ENCODE measurements at places on chromosomes 3 and 15.
A peak's percentile ranks its signal among the peaks of the same experiment; 100 is the strongest.

GRCh38 chr3:123126653-123127052 is 59.8 kb downstream of the PDIA5 start:
- no peak for DNase-seq

DNA sequence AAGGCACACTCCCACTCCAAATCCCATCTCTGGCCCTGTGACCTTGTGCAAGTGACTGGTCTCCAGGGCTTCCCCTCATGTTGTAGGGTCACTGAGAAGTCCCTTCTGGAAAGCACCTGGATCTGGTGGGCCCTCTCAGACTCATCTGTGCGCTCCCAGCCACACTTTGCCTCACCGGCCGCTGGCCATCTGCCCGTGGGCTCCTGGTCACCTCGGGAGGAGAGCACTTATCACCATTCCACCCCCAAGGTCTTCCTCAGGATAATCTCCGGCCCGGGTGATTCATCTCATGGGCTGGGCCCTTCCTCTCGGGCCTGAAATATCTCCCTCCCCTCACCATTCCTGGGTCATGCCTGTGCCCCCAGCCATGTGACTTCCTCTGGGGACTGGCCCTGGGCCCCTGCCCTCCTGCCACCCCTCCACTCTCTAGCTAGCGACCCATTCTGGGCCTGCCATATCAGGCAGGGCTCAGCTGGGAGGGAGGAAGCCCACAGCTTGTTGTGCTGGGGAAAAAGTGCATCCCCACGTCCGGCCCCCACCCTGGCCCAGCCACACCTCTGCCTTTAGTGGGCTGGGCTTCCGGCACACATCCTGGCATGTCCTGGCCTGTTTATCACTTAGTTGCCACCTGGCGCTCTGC is 10.6 kb upstream of the WNT7A start:
- no peak for DNase-seq

DNA sequence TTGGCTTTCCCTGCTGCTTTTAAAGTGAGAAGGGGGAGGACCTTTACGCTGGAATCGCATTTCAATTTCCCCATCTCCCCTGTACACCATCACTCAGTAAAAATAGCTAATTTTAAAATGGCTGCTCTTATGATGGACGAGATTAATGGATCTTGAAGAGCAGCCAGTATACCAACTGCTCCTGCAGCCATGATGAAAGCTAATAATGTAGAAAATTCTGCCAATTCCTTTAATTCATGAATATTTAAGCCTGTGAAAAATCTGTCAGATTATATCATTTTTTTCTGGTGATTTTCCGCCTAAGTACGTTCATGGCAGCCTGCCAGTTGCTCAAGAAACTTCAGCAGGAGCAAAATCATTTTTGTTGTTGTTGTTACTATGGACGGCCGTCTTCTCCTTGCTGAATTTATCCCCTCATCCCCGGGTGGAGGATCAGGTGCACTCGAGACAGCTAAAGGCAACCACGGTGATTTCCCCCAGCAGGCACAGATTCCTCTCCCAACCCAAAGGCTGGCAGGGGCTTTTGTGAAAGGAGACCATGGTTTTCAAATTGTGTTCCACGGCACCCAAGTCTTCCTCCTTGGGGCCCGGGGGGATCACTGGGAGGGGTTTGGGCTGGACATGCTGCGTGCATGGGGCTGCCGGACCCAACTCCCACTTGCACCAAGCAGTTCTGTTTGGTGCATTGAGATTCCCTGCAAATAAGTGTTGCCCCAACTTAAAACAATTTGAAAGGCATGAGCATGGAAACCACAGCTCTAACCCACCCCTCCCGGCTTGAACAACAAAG is 289.6 kb downstream of the UACA start:
- no peak for DNase-seq

DNA sequence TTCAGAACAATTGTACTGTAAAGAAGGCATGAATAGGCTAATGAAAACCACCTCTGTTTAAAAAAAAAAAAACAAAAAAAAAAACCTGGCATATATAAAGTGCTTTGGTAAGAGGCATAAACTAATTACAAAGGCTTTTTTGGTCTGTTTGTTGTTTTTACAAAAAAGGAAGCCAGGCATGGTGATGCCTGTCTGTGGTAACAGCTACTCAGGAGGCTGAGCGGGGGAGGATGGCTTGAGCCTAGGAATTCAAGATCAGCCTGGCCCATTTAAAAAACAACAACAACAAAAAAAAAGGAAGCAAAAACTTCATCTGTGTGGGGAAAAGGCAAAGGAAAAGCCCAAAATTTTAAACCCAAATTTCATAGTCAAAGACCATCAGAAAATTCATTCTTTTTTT is 47.0 kb downstream of the OSBPL10 start:
- no peak for DNase-seq

DNA sequence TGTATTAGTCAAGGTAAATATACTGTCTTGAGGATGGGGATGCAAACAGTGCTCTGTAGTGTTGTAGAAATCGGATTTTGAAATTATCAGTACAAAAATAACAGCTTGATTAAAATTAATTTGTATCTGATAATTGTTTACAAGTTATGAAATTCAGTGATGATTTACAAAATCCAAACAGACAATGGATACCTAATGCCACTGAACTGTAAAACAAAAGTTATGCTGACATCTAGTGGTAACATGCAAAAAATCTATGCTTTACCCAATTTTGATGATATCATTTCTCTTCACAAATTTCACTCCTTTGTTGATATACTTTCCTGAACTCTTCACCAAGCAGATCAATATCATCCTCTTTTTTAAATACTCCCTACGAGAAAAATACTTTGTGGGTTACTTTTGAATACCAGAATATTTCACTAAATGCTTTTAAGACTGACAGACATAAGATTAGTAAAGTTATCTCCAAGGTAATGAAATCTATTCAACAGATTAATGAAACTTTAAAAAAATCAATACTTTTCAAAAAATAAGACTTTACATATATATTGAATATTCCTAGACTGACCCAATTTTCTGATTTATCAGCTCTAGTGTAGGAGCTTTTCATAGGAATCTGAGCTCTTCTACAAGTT is 36.0 kb downstream of the MNS1 start:
- DNase-seq = no peak

DNA sequence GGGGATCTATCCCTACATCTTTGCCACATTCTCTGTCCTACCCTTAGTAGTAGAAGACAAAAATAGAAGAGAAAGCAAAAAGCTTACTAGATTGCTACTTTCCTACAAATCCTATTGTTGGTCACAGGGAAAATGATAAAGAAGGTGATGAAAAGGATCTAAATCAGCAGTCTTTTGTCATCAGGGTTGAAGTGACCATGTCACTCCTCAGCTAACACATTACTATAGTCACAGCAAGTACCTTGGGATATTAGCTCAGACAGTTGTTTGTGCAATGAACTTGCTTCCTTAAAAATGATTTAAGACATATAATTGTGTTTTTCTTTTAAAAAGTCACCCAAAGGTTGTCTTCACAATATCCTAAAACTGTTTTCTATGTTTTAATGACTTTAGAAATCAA is 6.3 kb downstream of the ST3GAL6 start:
- no peak for DNase-seq

DNA sequence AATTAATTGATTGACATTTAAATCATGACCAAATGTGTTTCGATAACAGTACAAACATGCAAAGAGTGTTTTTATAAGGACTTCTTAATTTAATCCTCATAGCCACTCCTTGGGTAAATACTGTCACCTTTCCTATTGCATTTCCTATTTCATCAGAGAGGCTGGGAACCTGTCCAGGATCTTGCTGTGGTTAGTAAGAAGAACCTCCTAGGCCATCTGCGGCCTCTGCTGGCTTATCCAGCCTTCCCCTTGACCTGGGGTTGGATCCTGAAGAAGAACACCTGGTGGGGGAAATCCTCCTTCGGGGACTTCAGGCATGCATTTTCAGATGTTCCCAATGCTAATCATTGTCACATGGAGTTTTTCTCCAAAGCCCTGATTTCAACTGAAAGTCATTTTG is 25.5 kb downstream of the GLDN start:
- no peak for DNase-seq

GRCh38 chr3:138696666-138697370 is 88.2 kb downstream of the FAIM start:
- DNase-seq = no peak

DNA sequence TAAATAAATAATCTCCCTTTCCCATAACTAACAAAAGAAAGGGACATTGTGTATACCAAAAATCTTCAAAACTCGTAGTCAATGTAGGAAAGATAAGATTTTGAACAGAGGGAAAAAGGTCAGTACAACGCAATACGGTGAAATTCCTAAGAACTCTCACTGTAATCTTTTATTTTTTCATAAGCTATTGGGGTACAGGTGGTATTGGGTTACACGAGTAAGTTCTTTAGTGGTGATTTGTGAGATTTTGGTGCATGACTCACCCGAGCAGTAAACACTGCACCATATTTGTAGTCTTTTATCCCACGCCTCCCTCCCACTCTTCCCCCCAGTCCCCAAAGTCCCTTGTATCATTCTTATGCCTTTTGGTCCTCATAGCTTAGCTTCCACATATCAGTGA is 718.0 kb downstream of the TBL1XR1 start:
- no peak for DNase-seq

GRCh38 chr3:131082871-131083863 is 56.5 kb downstream of the NEK11 start:
- no peak for DNase-seq

DNA sequence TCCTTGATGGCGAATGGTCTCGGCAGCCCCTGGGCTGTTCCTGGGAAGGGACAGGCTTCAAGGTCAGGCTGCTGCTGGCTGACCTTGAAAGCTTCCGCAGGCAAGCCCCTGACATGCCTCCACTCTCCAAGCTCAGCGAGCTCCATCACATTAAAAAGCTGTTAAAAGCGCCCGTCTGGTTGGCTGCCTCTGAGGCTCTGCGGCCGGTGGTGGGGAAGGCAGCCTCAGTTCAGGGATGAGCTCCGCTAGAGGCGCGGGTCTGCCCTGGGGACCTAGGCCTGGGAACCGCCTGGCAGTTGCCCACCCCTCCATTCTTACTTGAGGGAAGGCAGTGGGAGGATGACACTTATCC is 103.8 kb downstream of the LINGO1 start:
- no peak for DNase-seq

- DNase-seq = peak; percentile 17
Observed at GRCh38 chr3:172153335-172153861, 114.0 kb downstream of the FNDC3B start.

DNA sequence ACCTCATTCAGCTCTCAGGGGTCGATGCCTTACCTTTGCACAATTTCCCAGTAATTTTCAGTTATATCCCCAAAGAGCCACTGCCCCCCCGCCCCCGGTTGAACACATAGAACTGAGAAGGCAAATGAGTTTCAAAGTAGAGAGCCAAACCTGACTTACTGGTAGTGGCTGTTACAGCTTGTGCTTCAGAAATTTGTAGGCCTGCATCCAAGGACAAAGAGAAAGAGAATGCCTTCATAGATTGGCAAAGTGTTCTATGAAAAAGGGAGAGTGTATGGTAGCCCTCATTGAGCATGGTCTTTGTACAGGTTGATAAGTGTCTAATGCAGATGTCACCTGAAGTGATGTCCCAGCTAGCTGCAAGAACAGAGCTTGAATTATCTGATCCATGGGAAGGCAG is 13.9 kb downstream of the SEMA6D start:
- DNase-seq = no peak

GRCh38 chr15:100190675-100191074 is 151.1 kb downstream of the ADAMTS17 start:
- no peak for DNase-seq

DNA sequence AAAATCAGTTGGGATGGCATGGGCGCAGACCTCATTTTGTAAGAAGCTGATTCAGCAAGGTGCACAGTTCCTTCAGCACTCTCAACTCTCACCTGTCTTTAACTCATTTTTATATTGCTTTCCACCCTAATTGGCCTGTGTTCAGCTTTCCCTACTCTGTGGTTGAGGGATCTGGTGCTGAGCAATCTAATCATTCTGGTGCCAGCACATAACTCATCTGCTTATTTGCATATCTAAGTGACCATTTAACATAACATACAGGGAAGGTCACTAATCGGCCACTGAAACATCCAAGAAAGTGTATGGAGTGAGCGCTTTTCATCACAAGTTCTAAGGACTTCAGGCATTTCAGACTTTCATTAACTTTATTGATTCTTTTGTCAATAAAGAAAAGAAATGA is 303.4 kb upstream of the ROPN1 start:
- DNase-seq = no peak

GRCh38 chr15:70092464-70093027 is 5.2 kb downstream of the TLE3 start:
- DNase-seq = no peak

DNA sequence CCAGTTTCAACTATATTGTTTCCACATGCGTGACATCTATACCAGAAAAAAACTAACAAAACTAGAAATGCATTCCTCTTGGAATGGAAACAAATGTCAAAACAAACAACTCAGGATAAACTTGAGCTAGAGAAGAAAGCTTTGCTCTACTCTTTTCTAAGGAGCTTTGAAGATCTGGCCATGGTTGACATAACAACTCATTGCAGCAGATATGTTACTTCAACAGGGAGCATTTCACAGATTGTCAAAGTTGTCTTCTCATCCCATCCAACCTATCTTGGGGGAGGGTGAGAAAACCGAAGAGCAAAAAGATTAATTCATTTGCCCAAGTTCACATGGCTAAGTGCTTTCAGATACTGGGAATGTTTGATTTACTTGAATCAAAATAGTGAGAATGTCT is 484.4 kb downstream of the CNTN4 start:
- DNase-seq = no peak

GRCh38 chr3:143171141-143171980 is 51.8 kb downstream of the CHST2 start:
- DNase-seq = no peak

DNA sequence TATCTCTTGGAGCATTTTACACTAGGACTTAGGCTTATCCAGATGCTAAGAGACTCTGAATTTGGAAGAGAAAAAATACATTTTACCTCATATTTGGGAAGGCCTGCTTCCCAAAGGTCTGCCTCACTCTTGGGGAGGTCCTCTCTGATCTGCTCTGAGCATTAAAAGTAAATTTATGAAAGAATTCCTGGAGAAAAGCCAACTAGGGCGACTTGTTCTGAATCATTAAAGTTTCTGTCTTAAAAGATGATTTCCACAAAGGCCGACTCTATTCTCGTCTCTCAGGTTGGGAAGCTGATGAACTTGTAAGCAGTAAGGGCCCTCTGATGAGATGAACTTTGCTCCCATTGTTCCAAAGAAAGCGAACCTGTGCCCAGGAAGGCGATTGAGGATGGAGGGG is 48.7 kb upstream of the HES1 start:
- DNase-seq = no peak

GRCh38 chr3:126262227-126262626 is 81.8 kb upstream of the ALDH1L1 start:
- DNase-seq = no peak

- no peak for DNase-seq
Observed at GRCh38 chr15:89723031-89723430, 28.0 kb downstream of the MESP1 start.

GRCh38 chr15:96409215-96410138 is 79.0 kb downstream of the NR2F2 start:
- DNase-seq = no peak

GRCh38 chr3:126394179-126394976 is at the start of gene CFAP100:
Gene CFAP100 (plus strand): TSS chr3:126394909. CDS start chr3:126396001, 1,092 bp downstream.
- no peak for DNase-seq

DNA sequence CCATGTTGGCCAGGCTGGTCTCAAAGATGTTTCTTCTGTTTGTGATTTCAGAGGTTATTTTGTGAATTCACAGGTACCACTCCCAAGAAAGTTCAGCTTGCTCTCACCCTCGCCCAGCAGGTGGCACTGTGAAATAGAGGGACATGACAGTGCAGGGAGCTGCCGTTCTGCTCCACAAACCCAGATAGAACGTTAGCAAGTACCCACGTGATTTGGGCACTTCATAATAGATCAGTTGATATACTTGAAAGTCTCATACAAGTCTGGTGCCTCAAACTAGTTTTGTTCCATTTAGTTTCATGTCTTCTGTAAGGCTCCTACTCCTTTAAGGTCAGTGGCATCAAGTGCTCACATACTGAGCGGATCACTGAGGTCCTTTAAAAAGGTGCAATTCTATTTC is 45.5 kb downstream of the FILIP1L start:
- DNase-seq = peak; percentile 67
